Neural crest cell (in vitro differentiated cells): ENCODE measurements at places on chromosomes 3 and 15.

DNA sequence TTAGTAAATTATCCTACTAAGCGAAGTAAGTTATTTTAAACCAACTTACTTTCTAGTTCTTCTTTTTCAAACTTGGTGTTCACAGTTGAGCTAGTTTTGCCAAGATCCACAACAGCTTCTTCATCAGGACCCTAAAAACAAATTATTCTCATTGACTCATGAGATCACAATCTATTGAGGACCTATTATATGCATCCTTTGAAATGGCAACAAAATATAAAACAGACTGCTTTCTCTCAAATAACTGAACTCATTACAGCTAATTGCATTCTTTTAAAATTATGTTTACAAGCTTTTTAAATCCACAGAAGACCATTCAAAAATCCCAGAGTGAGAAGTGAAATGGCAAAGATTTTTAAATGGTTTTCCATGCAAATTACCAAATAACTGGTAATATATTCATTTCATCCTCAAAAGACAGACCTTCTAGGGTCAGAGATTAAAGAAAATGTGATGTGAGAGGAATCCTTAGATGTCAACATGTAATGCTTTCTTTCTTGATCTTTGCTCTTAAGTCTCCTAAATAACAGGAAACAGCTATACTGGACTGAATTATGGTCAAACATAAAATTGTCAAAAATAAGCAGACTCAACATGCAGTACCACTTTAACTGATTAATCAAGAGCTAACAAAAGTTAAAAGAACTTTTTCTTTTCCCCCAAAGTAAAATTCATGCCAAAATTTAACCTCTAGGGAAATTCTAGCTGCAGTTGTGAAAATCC, 31.7 kb downstream of the SLC4A7 start:
- DNase-seq: no peak

- DNase-seq: no peak
These were observed 241.1 kb downstream of the WNT5A start for GRCh38 chr3:55246033-55246432.

- no peak for DNase-seq
These were observed 203.4 kb downstream of the TBC1D2B start for GRCh38 chr15:77874063-77874462.

- DNase-seq: no peak
These were observed 36.5 kb downstream of the TM4SF18 start for GRCh38 chr3:149296972-149297371.

GRCh38 chr3:100789579-100789978, 80.3 kb downstream of the TFG start:
- DNase-seq: no peak

DNA sequence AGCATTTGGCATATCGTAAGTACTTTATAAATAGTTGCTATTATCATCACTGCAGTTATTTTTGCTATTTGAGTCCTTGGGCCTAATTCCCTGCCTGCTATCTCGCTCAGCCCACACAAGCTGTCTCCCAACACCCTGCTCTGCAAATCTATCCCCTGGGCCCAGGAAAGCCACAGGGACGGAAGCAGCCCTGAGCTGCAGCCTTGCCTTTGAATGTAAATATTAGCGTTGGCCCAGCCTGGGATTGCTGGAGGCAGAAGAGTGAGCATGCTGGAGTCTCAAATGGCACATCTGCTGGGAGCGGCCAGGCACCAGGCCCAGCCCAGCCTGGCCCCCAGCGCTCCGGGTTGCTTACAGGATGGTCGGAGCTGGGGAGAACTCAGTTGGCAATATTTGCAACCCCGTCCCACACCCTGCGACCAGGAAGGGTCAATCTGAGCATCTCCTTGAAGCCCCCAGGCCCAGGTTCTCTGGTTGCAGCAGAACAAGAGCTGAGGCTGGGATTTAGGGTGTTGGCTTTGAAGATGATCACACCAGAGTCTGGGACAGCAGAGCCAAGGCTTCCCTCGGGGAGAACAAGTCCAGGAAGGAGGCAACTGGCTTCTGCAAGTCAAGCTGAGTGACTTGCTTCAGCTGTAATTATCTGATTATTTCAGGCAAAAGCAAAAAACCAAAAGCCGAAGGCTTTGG, 529.6 kb downstream of the SHQ1 start:
- DNase-seq: no peak

- no peak for DNase-seq
These were observed 26.4 kb downstream of the FHIT start for GRCh38 chr3:61224823-61225222.

- no peak for DNase-seq
These were observed 49.9 kb downstream of the TRPM1 start for GRCh38 chr15:31051496-31052080.

DNA sequence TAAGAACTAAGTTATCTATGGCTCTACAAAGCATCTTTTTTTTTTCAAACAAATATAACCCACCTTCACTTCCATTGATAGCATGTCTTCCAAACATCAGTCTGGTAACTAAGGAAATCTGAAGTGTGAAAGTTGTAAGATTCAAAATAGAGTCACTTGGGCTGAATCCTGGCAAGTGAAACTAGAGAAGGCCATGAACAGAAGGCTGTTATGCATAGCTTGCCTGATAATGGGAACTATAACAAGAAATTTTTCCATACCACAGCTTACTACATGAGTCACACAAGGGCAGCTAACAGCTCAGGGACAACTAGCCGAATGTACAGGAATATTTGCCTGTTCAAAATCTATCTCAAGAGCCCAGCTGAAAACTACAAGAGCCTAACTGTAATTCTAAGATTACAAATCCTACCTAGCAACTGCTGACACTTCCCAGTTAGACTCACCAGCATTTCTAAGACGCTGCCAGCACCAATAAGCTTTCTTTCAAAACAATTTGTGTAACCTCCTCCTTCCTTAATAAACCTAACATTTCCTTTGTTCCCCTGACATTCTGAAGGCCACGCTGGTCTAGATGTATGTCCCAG, 1066.5 kb downstream of the PLOD2 start:
- no peak for DNase-seq

- no peak for DNase-seq
These were observed 50.8 kb downstream of the RAB11A start for GRCh38 chr15:65920121-65920520.

DNA sequence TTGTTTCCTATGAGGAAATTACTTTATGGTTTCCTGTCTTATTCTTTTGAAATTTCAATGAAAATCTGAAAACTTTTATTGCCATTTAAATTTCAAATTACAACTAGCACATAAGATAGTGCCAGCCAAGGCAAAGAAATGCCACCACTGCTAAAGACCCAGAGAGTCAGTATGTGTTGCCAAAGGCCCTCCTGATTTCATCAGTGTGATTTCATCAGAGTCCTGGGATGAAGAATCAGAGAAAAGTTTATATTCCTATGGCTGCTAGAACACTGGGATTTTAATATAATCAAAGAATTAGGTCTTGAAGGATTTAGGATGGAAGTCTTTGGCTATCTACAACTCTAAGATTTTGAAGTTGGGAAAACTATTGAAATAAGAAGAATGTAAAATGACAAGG, 434.2 kb upstream of the CCDC54 start:
- no peak for DNase-seq

DNA sequence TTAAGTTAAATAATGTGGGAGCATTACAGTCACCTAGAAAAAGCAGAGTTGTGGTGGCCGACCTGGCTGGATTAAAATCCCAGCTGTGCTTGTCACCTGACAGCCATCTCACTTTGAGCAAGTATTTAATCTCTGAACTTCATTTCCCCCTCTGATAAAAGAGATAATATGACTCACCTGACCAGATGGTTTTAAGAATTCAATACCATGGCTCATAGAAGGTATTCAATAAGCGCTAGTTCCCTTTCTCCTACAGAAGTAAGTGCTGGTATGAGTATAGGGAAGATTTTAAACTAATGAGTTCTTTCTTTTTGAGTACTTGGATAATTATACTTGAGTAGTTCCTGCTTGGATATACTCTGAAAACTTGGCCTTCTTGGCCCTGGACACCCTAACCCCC, 325.5 kb downstream of the IL5RA start:
- no peak for DNase-seq

DNA sequence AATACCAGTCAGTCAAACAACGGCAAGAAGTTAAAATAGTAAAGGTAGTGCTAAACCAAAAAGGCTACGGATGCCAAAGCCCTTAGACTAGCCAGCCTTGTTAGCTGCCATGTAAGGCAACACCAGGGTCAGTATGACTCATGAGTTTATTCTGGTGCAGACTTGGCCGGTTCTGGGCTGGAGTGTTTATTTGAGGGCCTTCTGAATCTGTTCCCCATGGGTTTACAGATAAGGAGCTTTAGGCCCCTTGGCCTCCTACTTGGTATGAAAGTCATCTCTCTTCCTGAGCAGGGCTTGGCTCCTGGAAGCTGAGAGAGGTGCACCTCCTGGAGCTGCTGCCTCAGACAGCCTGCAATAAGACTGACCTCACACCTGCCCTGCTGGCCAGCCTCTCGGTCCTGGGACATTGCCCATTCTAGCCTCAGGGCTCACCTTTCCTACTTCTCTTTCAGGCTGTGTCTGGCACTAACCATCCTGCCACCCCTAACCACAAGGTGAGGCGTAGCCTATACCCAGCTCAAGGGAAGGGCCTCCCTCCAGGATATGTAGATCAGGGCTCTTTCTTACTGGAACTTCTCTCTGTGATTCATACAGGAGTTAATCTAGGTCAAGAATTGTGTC, 10.4 kb upstream of the RTP1 start:
- no peak for DNase-seq

DNA sequence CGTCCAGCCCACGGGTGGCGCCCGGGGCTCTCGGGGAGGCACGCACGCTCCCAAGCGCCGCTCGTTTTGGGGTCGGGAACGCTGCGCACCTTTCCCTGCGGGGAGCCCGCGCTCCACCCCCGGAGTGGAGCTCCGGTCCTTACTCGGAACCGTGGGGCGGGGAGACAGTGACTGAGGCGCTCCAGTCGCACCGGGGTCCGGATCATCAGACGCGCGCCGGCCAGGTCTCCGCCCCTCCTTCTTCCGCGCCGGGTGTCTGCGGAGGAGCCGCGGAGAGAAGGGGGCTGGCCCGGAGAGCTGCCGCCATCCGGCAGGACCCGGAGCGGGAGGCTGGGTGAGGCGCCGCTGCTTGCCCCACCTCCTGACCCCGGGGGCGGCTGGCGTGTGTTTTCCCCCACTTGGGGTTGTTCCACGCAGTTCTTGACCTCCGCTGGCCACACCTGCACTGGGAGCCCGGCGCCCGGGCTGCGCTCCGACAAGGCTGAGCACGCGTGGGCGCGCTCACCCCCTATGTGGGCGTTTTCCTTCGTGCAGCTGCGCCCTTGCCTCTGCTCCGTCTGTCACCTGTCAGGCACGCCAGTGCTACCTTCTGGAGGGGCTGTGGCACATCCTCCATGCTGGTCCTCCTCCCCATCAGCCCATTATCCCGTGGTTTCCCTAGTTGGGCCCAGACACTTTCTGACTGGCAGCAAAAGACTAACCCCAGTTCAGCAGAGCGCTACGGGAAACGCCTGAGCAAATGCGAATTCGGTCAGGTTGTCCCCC, at the start of gene MCF2L2:
Gene MCF2L2, minus strand, starts transcription at position 173 of the 765 bp plus-strand sequence. CDS start 642 bp downstream, outside the sequence.
- DNase-seq: peak; percentile 45

GRCh38 chr15:91182101-91182500, 82.0 kb downstream of the SV2B start:
- no peak for DNase-seq

- peak; percentile 29 for DNase-seq
These were observed 69.7 kb upstream of the LINGO1 start for GRCh38 chr15:77702211-77702957.

DNA sequence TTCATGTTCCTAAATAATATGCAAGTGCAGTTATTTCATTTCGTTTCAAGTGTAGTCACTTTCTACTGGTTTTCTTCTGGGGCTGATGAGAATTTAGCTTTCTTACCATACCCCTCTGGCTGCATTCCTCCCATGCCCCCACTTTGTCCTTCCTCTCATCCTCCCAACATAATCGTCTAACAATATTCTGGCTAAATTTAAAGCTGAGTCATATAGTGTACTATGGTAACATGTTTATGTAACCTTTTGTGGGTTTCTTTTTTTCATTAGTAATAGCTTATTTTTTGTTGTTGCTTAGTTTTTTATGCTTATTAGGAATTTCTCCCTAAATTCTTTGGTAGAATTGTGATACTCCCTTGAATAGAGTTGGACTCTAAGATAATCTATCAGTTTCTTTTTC, 30.5 kb downstream of the DUT start:
- DNase-seq: no peak
